ENCODE measurements at places on chromosomes 5 and 9. TPM values are rescaled to one million over a fixed set of nuclear protein-coding genes. Genes with fewer than 3 reads are reported as not detected.

The CDH18 gene
- not detected for polyA plus RNA-seq

The IFNA1 gene
- not detected for polyA plus RNA-seq

The CDHR2 gene
- 0.03 TPM for polyA plus RNA-seq

The NUTM2F gene
- polyA plus RNA-seq = not detected

The PCDHGB3 gene
- not detected for polyA plus RNA-seq

The FOXD4L3 gene
- polyA plus RNA-seq = not detected

The C9orf50 gene
- not detected for polyA plus RNA-seq

The FOXD4L4 gene
- polyA plus RNA-seq = not detected

The PTTG1 gene
- polyA plus RNA-seq = 225 TPM

The CTSV gene
- polyA plus RNA-seq = 43.6 TPM

The PIP5K1B gene
- polyA plus RNA-seq = not detected

The DDX4 gene
- polyA plus RNA-seq = not detected

The GABRA1 gene
- polyA plus RNA-seq = not detected

The FRRS1L gene
- polyA plus RNA-seq = 0.01 TPM

The SPINK7 gene
- polyA plus RNA-seq = not detected

The IL3 gene
- polyA plus RNA-seq = not detected

The TRIM36 gene
- polyA plus RNA-seq = 0.50 TPM

The MAMDC2 gene
- polyA plus RNA-seq = 7.0 TPM

The FGF18 gene
- not detected for polyA plus RNA-seq

The GPR151 gene
- polyA plus RNA-seq = not detected

The PTGES gene
- polyA plus RNA-seq = 7.7 TPM

The CDKN2B gene
- polyA plus RNA-seq = 2.9 TPM

The SLC34A1 gene
- not detected for polyA plus RNA-seq

The ENTREP1 gene
- 0.24 TPM for polyA plus RNA-seq

The SPATA31D4 gene
- polyA plus RNA-seq = not detected

The PHYKPL gene
- polyA plus RNA-seq = 8.9 TPM

The OGN gene
- not detected for polyA plus RNA-seq

The ZNF454 gene
- polyA plus RNA-seq = 0.18 TPM

The SHROOM1 gene
- polyA plus RNA-seq = 3.4 TPM

The RXFP3 gene
- not detected for polyA plus RNA-seq

The CXXC5 gene
- 0.84 TPM for polyA plus RNA-seq

The TMEM174 gene
- polyA plus RNA-seq = not detected

The SLC1A1 gene
- 0.02 TPM for polyA plus RNA-seq

The ADGRD2 gene
- 0.11 TPM for polyA plus RNA-seq

The MARCOL gene
- not detected for polyA plus RNA-seq

The STPG3 gene
- polyA plus RNA-seq = not detected

The GMCL2 gene
- polyA plus RNA-seq = not detected

The GRXCR2 gene
- polyA plus RNA-seq = not detected

Measured in foreskin keratinocyte (primary cell).